ENCODE measurements at places on chromosomes 13 and 19. TPM values are rescaled to one million over a fixed set of nuclear protein-coding genes. Genes with fewer than 3 reads are reported as not detected.

Gene NCAN
- not detected for total RNA-seq

Gene ATP8B3
- 3.2 TPM for total RNA-seq

Gene SPRED3
- 0.49 TPM for total RNA-seq

Gene C1QTNF9B
- not detected for total RNA-seq

Gene CYP4F2
- 6.9 TPM for total RNA-seq

Gene TMEM272
- total RNA-seq = 0.25 TPM

Data from vagina (tissue), 2 donors.